ENCODE measurements at places on chromosomes 7 and 10.

DNA sequence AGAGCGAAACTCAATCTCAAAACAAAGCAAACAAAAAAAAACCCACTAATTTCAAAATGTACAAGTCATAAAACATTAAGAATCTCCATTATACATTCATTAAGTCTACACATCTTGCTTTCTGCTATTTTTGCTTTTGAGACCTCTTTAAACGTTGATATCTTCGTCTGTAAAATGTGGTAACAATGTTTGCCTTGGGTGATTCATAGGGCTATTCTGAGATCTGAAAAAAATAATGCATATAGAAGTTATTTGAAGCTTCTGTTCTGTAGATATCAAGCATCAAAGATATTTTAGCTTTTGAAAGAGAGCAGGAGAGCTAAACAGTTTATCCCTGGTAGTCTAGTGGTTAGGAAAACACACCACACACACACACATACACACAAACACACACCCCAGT, 158.1 kb upstream of the PLXDC2 start:
- no peak for DNase-seq

DNA sequence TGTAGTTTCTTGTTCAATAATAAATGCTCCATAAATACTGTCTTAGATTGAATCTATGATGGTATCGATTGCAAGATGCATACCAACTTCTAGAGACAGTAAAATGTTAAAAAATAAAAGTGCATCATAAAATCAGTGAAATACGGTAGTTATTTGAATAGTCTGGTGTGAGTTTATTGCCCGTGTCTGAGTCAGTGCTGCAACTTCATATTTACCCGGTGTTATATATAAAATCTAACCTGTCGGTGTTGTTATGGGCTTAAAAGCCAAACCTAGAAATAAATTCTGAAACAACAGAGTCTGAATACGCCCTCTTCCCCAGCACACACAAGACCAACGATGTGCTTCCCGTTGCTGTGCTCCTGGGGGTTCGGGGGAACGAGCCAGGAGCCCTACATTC, 16.3 kb downstream of the MACROH2A2 start:
- no peak for DNase-seq

GRCh38 chr10:73914036-73914435, 3.1 kb downstream of the PLAU start:
- no peak for DNase-seq

DNA sequence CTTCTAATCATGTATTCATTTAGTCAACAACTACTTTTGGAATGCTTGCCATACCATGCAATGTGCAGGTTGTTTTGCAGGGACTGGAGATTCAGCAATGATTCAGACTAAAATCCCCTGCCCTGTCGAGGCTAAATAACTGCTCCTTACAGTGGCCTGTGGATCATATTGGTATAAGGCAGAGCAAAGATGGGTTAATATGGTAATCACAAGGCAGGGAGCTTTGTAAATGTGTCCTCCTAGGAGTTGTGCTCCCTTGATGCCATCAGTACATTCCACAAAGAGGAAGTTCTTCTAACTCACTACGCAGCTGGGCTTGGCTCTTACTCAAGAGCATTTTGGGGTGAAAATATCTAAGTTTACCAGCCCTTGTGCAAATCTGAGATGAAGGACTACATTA, 614 bp upstream of the IFIT2 start:
- no peak for DNase-seq

GRCh38 chr7:155000795-155001194, 2.1 kb downstream of the PAXIP1 start:
- peak; percentile 23 for DNase-seq

DNA sequence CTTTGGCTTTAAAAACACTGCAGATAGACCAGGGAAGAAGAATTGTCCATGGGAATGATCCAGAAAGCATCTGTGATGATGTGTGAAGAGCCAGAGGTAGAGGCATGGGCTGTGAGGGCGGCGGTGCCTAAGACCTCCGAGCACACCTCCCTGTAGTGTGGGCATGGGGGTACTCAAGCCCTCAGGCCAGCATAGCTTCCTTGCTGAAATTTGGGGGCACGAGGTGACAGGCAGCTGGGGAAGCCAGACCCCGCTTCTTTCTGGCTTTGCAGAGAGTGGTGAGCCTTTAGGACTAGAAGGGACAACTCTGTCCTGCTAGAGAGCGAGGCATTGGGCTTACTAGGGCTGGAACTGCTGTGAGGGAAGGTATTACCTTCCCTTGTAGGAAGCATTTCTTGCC, 187.7 kb upstream of the SH2B2 start:
- DNase-seq: no peak

DNA sequence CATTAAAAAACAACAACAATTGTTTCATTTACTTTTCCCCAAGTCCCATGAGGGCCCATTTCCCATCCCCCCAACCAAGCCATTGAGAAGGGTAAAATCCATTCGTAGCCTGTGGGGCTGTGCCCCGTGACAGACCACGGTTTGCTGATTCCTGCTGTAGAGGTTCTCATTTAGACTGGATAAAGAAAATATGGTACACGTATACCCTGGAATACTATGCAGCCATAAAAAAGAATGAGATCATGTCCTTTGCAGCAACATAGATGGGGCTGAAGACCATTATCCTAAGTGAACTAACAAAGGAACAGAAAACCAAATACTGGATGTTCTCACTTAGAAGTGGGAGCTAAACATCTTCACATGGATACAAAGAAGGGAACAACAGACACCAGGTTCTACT, 44.9 kb downstream of the ZNF783 start:
- no peak for DNase-seq

DNA sequence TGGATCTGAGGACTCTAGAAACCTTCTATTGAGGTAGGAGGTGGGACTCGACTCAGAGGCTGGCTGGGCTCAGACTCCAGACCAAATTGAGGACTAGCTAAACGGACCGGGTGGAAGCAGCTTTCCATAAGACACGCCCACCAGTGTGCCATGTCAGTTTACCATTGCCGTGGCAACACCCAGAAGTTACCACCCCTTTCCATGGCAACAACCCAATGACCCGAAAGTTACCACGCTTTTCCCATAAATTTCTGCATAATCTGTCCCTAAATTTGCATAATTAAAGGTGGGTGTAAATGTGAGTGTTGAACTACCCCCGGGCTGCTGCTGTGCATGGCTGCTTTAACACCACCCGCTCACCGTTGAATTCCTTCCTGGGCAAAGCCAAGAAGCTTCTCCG, 58.9 kb downstream of the MICALL2 start:
- DNase-seq: no peak

All from activated CD8-positive, alpha-beta T cell treated with anti-CD3 and anti-CD28 coated beads for 36 hours (primary cell).